ENCODE measurements at places on chromosomes 12 and 14. TPM values are rescaled to one million over a fixed set of nuclear protein-coding genes. Genes with fewer than 3 reads are reported as not detected.

The FAM186B gene
- total RNA-seq = 0.17 TPM

The SALL2 gene
- 11.8 TPM for total RNA-seq

The DDN gene
- total RNA-seq = 0.20 TPM

The PMEL gene
- total RNA-seq = 15.3 TPM

The MANSC4 gene
- not detected for total RNA-seq

The TPH2 gene
- not detected for total RNA-seq

The OR4E2 gene
- total RNA-seq = not detected

The TMCC3 gene
- 4.5 TPM for total RNA-seq

The MAP1LC3B2 gene
- total RNA-seq = not detected

- DNase-seq = no peak
- no peaks in the 10 kb centered on the region for H3K27me3 ChIP-seq
- no peaks in the 10 kb centered on the region for H3K4me1 ChIP-seq
- no peak overlapping the region for H3K4me3 ChIP-seq
These were observed 39.0 kb upstream of the TC2N start for GRCh38 chr14:91906374-91906773.

DNA sequence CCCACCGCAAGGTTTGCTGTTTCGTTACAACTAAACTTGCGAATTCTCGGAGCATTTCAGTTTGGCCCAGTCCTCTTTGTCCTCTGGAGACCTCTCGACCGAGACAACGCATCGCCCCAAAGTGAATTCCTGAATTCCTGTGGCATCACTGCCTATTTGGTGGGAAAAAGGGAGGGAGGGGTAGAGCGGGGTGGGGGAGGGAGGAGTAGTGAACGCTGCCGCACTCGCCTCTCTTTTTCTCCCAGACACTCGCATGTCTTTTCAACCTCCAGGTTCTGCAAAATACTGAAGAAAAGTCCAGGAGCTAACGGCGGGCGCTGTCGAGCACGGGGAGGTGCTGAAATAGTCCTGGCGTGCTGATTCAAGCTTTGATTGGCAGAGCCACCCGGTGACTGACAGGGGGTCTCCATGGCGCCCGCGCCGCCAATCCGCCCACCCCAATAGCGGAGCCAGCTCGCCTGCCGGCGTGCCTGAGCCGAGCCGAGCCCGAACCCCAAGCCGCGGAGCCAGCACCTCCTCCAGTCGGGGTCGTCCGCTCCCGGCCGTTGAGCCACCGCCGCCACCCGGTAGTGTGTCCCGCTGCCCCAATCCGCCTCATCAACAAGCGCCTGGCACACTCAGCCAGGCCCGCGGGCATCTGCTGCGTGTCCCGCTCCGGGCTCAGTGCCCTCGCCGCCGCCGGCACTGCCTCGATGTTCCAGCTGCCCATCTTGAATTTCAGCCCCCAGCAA lies at the start of gene SIX6:
Gene SIX6, plus strand, starts transcription at position 440 of the 731 bp plus-strand sequence. Its CDS starts 253 bp downstream, at position 693.
- no peaks in the 10 kb centered on the region for H3K36me3 ChIP-seq
- H3K4me1 ChIP-seq = no peaks in the 10 kb centered on the region
- peaks cover 100% of the 10 kb centered on the region for H3K27me3 ChIP-seq
- H3K4me3 ChIP-seq = no peak within 1 kb of the TSS
- DNase-seq = peak; percentile 49

DNA sequence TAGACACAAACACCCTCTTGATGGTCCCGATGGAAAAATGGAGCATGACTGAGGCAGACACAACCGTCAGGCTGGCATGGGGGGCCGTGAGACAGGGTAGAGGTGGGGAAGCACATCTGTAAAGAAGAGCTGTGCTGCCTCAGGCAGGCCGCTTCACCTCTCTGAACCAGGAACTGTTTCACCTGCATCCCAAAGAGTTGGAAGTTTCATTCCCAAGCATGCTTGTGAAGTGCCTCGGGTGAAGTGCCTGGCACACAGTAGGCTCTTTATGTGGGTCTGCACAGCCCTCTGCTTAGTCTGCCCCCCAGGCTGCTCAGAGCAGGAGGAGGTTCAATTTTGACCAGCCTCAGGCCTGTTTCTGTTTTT lies 685 bp upstream of the SERPINA1 start:
- peaks cover 15% of the 10 kb centered on the region for H3K4me1 ChIP-seq
- no peak overlapping the region for H3K4me3 ChIP-seq
- peak overlapping the region; percentile 77 for H3K27ac ChIP-seq
- H3K27me3 ChIP-seq = no peaks in the 10 kb centered on the region

- DNase-seq = no peak
- no peaks in the 10 kb centered on the region for H3K36me3 ChIP-seq
- no peak overlapping the region for H3K27ac ChIP-seq
- H3K4me1 ChIP-seq = peaks cover 1% of the 10 kb centered on the region
These were observed 9.5 kb downstream of the NDRG2 start for GRCh38 chr14:21015312-21015711.

DNA sequence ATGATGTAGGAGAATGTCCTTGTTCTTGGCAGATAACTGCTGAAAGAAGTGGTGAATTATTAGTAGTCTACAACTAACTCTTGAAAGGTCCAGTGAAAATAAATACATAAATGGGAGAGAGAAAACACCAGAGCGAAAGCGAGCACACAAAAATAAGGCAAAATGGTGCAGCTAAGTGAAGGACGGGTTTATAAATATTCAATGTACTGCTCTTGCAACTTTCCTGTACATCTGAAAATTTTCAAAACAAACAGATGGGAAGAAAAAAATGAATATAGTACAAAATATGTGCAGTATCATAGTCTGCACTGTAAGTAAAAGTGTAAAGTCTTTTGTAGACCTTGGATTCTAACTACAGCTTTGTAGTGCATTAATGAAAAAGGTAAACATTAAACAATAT lies 1.3 kb downstream of the MOK start:
- no peak overlapping the region for H3K4me3 ChIP-seq
- DNase-seq = no peak
- H3K4me1 ChIP-seq = no peaks in the 10 kb centered on the region
- H3K27ac ChIP-seq = no peak overlapping the region

- H3K36me3 ChIP-seq = no peaks in the 10 kb centered on the region
- H3K27ac ChIP-seq = no peak overlapping the region
- H3K4me3 ChIP-seq = no peak overlapping the region
- peaks cover 25% of the 10 kb centered on the region for H3K27me3 ChIP-seq
- no peak for DNase-seq
These were observed 24.4 kb downstream of the NEUROD4 start for GRCh38 chr12:55044135-55044534.

DNA sequence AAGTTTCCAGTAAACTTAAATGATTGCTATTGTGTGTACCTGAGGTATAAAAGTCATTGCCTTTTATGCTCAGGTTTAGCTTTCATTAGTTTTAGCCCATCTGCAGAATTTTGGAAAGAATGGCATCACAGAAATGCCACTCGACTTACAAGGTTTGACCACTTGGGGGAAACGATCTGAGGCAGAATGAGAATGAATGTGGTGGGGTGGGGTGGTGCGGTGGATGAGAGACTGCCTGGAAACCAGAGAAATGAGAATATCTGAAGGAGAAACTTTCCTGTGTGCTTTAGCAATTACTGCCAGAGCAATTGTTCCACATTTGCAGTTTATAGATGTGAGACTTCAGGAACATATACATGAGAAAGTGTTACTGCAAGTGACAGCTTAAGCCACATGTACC lies 225.4 kb upstream of the PDE3A start:
- H3K27me3 ChIP-seq = no peaks in the 10 kb centered on the region
- peak; percentile 17 for DNase-seq
- peak overlapping the region; percentile 61 for H3K27ac ChIP-seq
- H3K4me3 ChIP-seq = no peak overlapping the region
- H3K4me1 ChIP-seq = peaks cover 8% of the 10 kb centered on the region
- no peaks in the 10 kb centered on the region for H3K36me3 ChIP-seq

DNA sequence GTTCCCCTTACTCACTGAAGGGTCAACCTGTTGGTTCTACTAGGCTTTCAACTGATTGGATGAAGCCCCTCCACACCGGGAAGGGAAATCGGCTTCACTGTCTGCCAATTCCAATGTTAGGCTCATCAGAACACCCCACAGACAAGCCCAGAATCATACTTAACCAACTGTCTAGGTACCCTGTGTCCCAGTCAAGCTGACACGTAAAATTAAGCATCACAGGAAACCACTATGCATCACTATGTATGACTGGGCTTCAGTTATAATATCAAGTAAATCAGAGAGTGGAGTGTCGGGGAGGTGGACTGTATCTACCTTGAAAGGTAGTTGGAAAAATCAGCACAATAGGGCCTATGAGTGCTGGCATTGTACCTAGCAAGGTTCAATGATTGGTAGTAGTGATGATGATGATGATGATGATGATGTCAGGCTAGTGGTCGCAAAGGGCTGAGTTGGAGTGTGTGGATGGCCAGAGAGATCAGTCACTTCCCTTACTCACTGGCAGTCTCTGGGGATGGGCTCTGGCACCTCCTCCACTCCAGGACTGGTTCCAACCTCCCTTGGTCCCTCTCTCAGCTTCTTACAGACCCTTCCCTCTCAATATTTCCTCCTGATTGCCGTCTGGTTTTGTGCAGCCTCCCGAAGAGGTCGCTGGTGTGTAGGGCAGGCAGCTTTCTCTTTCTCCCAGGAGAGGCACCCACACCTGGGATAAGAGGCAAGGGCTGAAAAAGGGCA lies 3.3 kb upstream of the ATG101 start:
- peaks cover 8% of the 10 kb centered on the region for H3K4me1 ChIP-seq
- no peak overlapping the region for H3K27ac ChIP-seq
- no peak overlapping the region for H3K4me3 ChIP-seq
- H3K36me3 ChIP-seq = no peaks in the 10 kb centered on the region
- peaks cover 12% of the 10 kb centered on the region for H3K27me3 ChIP-seq
- no peak for DNase-seq

DNA sequence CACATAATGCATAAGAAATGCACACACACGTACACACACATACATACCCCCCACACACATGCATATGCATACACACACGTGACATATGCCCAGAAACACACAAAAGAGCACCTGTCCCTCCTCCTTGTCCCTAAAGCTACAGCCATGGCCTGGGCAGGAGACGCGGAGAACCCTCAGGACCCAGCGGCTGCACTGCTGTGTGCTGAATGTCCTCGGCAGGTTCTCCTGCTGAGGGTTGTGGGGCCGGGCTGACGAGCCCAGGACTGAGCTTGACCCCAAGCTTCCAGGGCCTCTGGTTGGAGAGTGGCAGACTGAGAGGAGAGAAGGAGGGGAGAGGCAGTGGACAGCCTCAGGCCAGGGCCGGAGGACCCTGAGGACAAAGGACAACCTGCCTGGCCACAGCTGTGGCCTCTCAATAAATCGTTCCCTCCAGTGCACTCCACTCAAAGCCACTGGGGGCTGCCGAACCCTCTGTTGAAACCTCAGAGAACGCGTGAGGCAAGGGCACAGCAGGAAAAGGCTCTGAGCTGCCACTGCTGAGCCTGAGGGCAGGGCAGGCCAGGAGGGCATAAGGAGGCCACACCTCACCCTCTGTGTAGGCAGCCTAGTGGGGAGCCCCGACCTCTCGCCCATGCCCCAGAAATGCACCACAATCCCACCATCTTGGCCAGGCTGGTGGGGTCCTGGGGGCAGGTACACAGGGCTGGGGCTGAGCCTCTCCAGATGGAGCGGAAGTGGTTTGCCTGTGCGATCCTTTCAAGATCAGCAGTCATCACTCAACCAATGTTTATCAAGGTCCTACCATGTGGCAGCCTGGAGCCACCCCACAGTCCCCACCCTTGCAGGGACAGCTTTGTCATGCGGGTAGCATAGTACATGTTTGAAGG lies 3.1 kb downstream of the CACNA2D4 start:
- H3K36me3 ChIP-seq = no peaks in the 10 kb centered on the region
- no peaks in the 10 kb centered on the region for H3K27me3 ChIP-seq
- H3K4me3 ChIP-seq = no peak overlapping the region
- peaks cover 15% of the 10 kb centered on the region for H3K4me1 ChIP-seq
- H3K27ac ChIP-seq = no peak overlapping the region

GRCh38 chr14:68177728-68178127 lies 358.1 kb downstream of the RAD51B start:
- no peak overlapping the region for H3K4me3 ChIP-seq
- no peak for DNase-seq
- peak overlapping the region; percentile 28 for H3K27ac ChIP-seq
- H3K4me1 ChIP-seq = peaks cover 67% of the 10 kb centered on the region
- no peaks in the 10 kb centered on the region for H3K36me3 ChIP-seq
- no peaks in the 10 kb centered on the region for H3K27me3 ChIP-seq

DNA sequence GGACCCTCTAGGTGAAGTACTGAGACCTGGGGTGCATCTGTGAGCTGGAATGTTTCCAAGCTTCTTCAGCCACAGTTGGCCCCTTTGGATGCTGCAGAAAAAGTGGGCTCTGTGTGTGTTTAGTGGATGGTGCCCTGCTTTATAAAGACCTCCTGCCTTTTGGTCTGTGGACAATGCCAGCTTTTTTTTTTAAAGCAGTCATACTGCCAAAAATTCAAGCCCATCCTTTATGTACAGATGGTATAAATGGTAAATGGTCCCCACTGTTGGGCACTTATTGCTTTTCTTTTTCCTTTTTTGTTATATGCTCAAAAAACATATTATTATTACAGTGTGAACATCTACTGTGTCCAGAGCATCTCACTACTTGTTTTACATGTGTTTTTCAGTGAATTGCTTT lies 81.1 kb downstream of the SMOC1 start:
- no peaks in the 10 kb centered on the region for H3K36me3 ChIP-seq
- no peak overlapping the region for H3K4me3 ChIP-seq
- no peaks in the 10 kb centered on the region for H3K4me1 ChIP-seq
- DNase-seq = no peak
- no peaks in the 10 kb centered on the region for H3K27me3 ChIP-seq

- no peak for DNase-seq
- no peak overlapping the region for H3K4me3 ChIP-seq
- H3K27me3 ChIP-seq = no peaks in the 10 kb centered on the region
- H3K27ac ChIP-seq = no peak overlapping the region
- H3K36me3 ChIP-seq = no peaks in the 10 kb centered on the region
These were observed 44.3 kb upstream of the TMPO start for GRCh38 chr12:98471085-98471484.

GRCh38 chr14:61365667-61366212 lies 44.4 kb downstream of the PRKCH start:
- H3K4me3 ChIP-seq = no peak overlapping the region
- no peak overlapping the region for H3K27ac ChIP-seq
- H3K36me3 ChIP-seq = no peaks in the 10 kb centered on the region

DNA sequence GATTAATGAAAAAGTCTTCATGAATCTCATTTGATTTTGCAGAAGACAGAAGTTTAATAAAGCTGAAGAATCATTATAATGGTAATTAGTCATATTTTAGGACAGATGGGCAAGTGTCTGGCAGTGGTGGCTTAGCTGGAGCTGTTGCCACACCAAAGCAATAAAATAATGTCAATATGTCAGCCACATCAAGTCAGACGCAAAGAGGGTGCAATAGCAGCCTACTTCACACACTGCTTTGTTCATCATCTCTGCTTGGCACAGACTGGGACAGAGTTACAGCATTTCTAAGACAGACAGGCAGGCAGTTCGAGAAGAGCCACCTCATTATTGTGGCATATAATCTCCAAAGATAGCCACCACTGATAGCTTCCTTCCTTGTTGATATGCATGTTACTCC lies 16.9 kb upstream of the KRR1 start:
- no peaks in the 10 kb centered on the region for H3K4me1 ChIP-seq
- no peak for DNase-seq
- H3K27me3 ChIP-seq = no peaks in the 10 kb centered on the region
- no peak overlapping the region for H3K27ac ChIP-seq
- H3K4me3 ChIP-seq = no peak overlapping the region
- H3K36me3 ChIP-seq = no peaks in the 10 kb centered on the region

GRCh38 chr14:103688906-103689902 lies 26.0 kb downstream of the XRCC3 start:
- no peaks in the 10 kb centered on the region for H3K36me3 ChIP-seq
- H3K4me1 ChIP-seq = no peaks in the 10 kb centered on the region
- H3K4me3 ChIP-seq = no peak overlapping the region
- no peak overlapping the region for H3K27ac ChIP-seq
- no peaks in the 10 kb centered on the region for H3K27me3 ChIP-seq

All from hepatocyte (in vitro differentiated cells).